DMS79 treated with DMSO at 0.1 percent for 48 hours (cell line): ENCODE measurements at places on chromosomes 2 and 18.

GRCh38 chr2:70014959-70015358, 53.5 kb upstream of the ASPRV1 start:
- DNase-seq = no peak

- DNase-seq = no peak
These were observed 99.9 kb upstream of the NRP2 start for GRCh38 chr2:205582366-205582765.

DNA sequence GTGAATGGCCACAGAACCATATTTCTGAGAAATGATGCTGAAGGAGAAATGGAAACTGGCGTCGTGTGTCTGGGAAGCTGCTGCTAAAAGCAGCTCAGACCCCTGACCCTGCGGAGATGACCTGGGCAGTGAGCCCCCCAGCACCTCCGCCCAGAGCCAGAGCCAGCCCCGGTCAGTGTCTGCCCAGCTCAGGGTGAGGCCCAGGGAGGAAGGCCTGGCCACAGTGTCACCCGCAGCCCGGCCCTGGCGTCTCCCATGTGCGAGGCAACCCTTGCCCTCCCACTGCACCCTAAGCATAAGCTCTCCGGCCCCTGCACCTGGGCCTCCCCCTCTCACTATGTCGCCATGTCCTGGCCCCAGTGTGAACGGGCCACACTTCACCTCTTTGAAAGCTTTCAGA, 502.8 kb downstream of the EIPR1 start:
- DNase-seq = no peak

DNA sequence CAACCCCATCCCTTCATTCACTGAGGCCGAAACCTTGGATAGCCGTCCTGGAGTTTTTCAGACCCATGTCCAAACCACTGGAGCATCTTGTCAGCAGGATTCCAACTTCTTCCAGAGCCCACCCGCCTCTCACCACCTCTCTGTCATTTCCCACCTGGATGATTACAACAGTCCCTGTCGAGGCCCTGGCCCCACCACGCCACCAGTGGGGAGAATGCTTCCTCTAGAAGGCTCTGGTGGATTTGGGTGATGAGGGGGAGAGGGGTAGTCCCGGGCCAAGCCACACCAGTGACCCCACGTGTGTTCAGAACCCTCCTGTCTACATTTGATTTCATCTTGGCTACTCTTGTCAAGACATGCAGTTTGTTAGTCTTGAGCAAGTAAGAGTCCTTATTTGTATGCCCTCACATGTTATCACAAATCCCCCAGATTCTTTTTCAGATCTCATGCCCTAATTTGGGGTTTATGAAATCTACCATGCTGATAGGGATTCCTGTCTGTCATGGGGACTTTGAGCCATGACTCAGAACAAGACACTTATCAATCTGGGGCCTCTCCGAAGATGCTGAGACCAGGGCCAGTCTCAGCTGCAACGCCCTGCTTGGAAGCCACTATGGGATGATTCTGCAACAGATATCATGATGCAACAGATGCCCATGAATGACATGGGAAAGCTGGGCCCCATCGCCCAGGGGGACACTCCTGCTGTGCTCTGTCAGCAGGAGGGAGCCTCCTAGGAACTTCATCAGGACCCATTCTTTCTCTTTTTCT, 186.1 kb downstream of the ZFP36L2 start:
- no peak for DNase-seq

- DNase-seq = no peak
These were observed 181.6 kb downstream of the MYCN start for GRCh38 chr2:16121986-16122390.

DNA sequence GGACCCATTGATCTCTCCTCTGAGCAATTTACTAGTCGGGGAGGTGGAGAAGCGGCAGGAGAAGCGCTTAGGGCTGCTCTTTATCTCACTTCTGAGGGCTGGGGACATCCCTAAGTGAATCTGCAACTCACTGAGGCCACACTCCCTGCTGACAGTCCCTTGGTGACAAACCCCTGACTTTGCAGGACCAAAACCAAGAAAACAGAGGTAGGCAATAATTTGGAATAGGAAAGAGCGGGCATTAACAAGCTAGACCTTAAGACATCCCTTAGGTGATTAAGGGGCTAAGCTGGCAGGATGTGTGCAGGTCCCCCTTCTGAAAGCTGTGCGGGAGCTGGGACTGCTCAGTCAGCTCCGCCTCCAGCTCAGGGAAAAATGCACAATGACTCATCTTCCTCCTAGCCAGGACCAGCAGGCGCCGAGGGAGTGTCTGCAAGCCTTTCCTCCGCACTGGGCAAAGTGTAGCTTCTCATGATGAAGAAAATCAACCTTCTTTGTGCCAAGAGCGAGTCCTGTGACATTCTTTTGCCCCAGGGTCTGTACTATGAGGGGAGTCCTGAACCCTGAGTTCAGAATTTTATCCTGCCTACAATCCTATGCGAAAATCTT, 63.3 kb downstream of the BOD1L2 start:
- peak; percentile 32 for DNase-seq

DNA sequence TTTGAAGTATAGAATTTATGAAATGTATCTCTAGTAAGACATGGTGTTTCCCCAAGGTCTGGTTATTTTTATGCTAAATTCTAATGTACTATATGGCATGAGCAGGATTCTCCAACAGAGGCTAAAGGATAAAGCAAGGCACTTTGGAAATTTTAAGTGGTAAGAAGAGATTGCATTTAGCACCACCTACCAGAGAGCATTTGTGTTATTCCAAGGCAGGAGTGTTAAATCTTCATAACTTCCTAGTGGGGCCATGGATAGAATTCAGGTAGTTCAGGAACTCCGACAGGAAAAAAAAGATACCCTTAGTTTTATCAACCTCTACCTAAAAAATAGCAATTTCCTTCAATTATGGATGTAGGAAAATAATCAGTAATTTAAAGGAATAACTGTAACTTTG, 497.4 kb upstream of the CRIM1 start:
- DNase-seq = no peak

GRCh38 chr18:55159027-55159426, 199.8 kb upstream of the CCDC68 start:
- DNase-seq = no peak

- DNase-seq = no peak
These were observed 17.7 kb upstream of the CCNYL1 start for GRCh38 chr2:207693641-207694249.

- no peak for DNase-seq
These were observed 1919.1 kb upstream of the PIK3C3 start for GRCh38 chr18:40035966-40036365.

- DNase-seq = no peak
These were observed 124.8 kb downstream of the EPHA4 start for GRCh38 chr2:221447310-221447709.

DNA sequence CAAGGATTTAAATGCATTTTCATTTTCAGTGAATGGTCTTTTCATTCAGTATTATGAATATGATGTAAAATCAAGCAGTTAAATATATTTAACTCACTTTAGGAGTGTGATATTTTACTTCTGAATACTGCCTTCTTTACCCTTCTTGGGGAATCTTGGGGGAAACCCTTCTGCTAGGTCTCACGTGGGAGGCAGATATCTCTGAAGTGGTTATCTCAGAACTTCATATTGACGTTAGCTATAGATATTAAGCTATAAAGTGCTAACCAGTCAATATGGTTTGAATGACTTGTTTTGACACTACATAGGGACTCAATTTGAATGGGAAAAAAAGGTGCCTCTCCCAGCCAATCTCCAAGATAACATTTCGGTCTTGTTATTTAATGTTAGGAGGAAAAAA, 9.8 kb downstream of the REL start:
- DNase-seq = no peak

GRCh38 chr2:160993654-160994061, 166.6 kb upstream of the TANK start:
- peak; percentile 19 for DNase-seq

DNA sequence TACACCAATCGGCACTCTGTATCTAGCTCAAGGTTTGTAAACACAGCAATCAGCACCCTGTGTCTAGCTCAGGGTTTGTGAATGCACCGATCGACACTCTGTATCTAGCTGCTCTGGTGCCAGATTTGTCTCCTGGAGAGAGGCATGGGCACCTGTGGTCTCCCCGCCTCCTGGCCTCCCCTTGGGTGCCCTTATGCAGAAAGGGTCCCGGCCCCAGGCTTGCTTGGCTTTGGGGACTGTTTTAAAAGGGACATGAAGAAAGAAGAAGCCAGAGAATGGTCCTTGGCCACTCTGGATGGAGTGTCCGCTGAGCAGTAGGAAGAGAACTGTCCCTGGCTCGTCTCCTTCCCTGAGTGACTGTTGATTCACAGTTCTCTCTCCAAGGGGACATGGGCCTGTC, 11.5 kb upstream of the ALPP start:
- DNase-seq = no peak

DNA sequence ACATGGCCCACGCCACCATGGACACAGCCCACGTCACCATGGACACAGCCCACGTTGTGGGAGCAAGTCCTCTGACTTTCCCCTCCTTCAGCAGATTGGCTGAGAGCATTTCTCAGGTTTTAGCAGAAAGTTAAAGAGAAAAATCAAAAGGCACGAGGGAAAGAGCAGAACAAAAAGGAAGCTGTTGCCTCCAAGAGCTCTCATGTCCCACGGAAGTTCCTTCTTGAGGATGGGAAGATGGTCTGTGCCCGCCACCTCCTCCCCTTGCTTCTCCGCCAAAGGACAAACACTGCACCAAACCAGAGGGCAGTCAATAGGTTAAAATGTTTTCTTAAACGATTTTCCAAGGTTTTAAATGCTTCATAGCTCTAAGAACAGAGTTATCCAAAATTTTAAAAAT, 148.4 kb downstream of the HDAC4 start:
- DNase-seq = no peak

DNA sequence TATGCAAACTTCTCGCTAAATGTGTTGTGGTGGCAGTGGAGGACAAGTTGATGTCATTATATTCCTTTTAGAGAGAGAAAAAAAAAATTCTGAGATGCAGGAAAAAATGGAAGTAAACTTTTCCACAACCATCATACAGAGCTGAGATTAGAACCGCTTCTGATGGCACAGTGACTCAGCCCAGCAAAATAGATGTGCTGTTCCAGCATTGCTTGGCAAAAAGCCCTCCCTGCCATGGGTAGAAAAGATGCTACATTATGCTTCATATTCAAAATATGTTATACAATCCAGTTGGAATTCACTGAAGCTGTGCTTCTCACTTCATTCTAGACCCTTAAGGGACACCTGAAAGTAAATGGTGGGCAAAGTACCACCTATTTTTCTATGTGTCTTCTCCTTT, 1047.6 kb upstream of the FANCL start:
- DNase-seq = no peak

DNA sequence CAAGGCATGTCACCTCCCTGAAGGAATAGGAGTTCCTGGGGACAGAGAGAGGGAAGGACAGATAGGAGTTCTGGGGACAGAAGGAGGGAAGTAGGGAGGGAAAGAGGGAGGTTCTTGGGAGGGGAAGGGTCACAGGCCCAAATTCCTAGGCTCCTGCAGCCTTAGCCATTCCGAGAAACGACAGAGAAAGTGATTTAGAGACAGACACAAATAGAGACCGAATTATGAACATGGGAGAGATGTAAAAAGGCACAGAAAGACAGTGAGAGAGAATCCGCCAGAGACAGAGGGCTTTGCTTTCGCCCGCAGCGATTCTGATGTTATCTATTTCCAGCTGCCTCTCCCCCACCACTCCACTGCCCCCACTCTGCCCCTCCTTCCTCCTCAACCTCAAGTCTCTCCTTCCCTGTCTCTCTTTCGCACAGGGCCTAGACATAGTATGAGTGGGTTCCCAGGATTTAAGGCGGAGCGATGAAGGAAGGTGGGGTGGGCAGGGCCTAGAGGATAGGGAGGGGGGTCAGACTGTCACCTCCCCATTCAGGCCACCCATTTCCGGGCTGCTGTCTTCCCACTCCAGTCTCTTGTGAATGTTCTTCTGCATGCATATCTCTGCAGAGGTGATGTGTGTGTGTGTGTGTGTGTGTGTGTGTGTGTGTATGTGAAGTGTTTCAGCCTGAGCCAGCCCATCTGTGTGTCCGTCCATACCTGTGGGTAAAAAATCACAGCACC, 3.3 kb upstream of the WNT6 start:
- DNase-seq = no peak

DNA sequence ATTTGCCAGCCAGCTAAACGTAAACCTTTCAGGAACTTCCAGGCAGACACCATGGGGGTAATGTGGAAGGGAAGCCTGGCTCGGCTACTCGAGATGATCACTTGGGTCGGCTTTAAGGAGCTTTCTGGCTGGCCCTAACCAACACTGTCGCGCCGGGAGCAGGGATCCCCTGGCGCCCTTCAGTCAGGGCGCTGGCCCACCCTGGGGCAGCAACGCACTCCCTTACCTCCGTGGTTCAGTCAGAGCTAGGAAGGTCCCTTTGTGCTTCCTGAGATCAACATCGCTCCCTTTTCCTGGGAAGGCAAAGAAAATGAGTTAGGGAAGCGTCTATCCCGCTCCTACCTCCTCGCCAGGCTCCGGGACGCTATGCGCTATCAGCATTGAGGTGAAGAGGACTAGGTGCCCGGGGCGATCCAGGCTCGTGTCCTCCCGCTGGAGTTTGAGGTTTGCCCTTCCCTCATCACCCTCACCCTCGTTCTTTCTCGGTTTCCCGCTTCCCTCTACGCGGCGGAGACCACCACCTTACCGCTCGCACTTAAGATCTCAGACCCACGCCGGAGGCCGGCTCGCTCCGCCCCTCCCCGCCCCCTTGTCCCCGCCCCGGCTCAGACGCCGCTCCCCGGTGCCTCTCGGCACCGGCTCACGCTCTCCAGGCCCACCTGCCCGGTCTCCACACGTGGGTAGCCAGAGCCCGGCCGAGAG, 449 bp upstream of the ATRAID start:
- no peak for DNase-seq

- no peak for DNase-seq
These were observed 27.1 kb upstream of the SCYGR1 start for GRCh38 chr2:227414846-227415245.

DNA sequence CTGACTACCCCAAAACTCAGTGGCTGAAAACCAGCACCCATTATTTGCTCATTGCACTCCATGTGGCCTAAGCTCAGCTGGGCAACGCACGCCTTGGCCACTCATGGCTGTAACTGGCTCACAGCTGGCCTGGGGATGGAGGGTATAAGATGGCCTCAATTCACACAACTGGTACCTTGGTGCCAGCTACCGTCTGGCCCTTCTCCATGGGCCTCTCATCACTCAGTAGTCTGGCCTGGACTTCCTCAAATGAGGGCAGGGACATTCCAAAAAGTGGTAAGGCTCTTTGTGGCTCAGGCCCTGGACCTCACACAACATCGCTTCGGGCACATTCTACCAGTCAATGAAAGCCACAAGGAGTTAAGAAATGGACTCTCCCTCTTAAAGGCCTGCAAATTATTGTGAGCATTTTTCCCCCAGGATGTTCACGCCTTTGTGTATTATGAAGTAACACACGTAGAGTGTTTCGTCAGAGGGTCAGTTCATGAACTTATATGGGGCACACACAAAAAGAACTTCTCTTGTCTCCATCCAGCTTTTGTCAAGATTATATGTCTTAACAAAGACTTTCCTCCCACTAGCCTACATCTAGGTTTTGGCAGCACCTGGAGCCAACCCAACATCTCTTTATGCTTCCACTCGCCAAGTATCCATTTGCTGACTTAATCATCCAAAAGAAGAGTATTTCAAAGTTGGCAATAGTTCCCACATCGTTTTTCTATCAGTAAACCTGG, 145.2 kb downstream of the CCBE1 start:
- no peak for DNase-seq
